ENCODE measurements at places on chromosomes 5 and 9. TPM values are rescaled to one million over a fixed set of nuclear protein-coding genes. Genes with fewer than 3 reads are reported as not detected.
A peak's percentile ranks its signal among the peaks of the same experiment; 100 is the strongest.

MLANA gene
- total RNA-seq: not detected

NACC2 gene
- 25.2 TPM for total RNA-seq

SYNPO gene
- 80.4 TPM for total RNA-seq

PCDHB10 gene
- total RNA-seq: 2.0 TPM

ERCC6L2 gene
- total RNA-seq: 36.1 TPM

DNA sequence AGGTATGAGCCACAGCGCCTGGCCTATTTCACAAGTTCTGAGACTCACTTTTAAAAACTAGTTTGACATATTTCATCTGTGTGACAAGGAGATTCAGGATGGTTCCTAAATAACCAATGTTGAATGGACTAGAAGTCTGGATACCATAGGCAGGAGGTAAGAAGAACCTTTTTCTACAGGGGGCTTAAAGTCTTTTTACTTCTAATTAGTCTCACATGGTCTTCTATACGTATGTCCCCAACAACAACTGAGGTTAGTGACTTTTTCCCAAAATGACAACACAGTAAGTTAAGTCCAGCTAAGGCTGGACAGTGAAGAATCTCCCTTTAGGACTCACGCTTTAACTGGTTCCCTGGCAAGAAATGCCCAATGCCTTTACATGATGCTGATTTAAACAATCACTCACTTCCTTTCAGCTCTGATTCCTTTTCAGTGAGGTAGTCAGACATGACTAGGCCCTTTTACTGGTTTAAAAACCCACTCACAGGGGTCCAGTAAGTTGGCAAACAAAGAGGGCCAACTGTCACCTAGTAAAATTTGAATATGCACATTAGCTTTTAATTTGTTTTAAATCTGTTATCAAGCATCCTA, 12.1 kb upstream of the HAUS6 start:
- peaks cover 34% of the 10 kb centered on the region for H3K4me1 ChIP-seq
- H3K36me3 ChIP-seq: peaks cover 5% of the 10 kb centered on the region
- no peak for DNase-seq
- no peak overlapping the region for H3K27ac ChIP-seq
- H3K27me3 ChIP-seq: no peaks in the 10 kb centered on the region

DNA sequence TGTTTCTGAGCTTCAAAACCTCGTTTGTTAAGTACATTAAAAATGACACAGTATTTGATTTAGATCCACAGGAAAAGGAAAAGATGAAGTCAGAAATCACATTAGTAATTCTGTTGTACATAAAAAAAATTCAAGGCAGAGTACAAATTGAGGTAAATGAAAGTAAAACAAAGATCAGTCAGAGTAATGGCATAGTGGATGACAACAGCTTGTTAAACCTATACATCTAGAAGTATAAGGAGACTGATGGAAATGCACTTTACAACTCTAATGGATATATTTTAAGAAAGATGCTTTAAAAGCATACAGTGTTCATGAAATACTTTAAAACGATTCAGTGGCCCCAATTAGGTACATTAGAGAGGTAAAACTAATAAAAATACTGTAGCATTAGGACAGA, 631.3 kb upstream of the SEMA6A start:
- DNase-seq: no peak
- no peaks in the 10 kb centered on the region for H3K27me3 ChIP-seq
- H3K4me1 ChIP-seq: no peaks in the 10 kb centered on the region

GRCh38 chr5:177264178-177264577, 39.3 kb downstream of the RAB24 start:
- no peaks in the 10 kb centered on the region for H3K4me1 ChIP-seq
- no peak overlapping the region for H3K27ac ChIP-seq
- H3K27me3 ChIP-seq: no peaks in the 10 kb centered on the region
- no peaks in the 10 kb centered on the region for H3K36me3 ChIP-seq

DNA sequence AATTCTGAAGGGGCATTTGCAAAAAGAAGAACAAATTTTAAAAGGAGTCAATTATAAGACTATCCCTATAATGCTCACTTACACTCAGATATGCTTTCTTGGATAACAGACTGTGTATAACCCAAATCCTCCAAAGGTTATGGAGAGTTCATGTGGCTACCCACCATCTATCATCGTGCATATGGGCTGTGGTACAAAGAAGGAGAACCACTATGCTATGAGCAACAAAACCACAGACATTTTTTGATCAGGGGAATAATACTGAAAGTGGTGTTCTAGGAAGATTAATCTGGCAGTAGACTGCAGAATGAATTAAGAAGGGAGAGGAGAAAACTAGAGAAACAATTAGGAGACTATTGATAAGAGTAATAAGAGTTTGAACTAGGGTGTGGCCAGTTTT, 16.8 kb downstream of the NR3C1 start:
- no peak overlapping the region for H3K27ac ChIP-seq
- DNase-seq: no peak
- H3K27me3 ChIP-seq: no peaks in the 10 kb centered on the region
- no peak overlapping the region for H3K4me3 ChIP-seq
- no peaks in the 10 kb centered on the region for H3K36me3 ChIP-seq

DNA sequence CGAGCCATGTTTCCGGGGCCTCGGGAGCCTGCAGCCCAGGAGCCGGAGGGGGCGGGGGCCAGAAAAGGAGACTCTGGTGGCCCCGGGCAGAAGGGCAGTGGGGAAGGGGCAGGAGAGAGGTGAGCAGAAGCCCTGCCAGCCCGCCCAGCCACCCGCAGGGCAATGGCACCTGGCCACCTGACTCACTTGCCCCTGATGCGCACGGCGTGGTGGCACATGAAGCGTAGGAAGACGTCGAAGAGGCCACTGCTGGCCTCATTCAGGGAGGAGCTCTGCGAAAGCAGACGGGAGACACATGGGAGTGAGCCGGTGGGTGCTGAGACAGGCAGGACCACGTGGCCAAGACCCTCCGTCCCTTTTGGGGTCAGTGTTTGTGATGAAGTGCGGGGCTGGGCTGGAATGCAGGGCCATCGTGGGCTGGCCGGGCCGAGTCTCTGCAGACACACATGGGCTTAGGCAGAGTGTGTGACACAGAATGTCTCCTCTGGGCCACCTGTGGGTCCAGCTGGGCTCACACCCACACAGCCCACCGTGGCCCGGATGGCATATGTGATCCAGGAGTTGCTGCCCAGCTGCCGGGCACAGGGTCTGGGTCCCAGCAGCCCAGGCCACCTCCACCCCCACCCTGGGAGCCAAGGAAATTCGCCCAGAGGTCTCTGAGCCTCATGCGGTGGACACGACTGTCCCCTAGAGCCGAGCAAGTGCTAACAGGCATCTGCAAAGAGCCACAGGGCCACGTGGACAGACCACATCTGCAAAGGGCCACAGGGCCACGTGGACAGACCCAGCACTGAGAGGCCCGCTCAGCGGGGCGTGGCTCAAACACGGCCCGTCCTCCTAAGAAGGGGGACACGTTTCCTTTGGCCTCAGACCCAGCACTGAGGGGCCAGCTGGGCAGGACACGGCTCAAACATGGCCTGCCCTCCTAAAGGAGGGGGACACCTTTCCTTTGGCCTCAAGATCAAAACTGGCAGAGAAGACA, 23.6 kb downstream of the TERT start:
- DNase-seq: no peak
- no peak overlapping the region for H3K4me3 ChIP-seq
- no peaks in the 10 kb centered on the region for H3K27me3 ChIP-seq
- H3K4me1 ChIP-seq: no peaks in the 10 kb centered on the region

DNA sequence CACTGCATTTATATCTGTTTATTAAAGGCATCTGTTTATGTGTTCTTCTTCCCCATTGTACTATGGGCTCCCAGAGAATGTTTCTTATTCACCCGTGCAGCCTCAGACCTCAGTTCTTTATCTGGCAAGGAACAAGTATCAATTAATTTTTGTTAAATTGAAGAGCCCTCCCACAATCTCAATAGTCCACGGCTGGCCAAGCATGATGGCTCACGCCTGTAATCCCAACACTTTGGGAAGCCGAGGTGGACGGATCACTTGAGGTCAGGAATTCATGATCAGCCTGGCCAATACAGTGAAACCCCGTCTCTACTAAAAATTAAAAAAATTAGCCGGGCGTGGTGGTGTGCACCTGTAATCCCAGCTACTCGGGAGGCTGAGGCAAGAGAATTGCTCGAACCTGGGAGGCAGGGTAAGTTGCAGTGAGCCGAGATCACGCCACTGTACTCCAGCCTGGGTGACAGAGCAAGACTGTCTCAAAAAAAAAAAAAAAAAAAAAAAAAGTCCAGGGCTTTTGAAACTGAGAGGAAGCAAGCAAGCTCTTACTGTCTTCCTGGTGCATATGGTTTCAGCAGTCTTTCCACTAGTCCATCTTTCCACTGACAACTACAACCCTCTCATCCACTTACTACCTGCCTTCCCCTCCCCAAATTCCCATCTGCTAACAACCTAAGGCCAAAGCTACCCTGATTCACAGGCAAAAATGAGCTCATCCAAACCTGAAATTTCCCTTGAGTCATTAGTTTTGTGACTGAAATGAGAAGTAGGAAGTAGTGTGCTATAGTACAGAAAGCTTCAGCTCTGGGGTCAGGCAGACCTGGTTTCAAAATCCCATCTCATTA, 2.3 kb upstream of the HK3 start:
- no peaks in the 10 kb centered on the region for H3K27me3 ChIP-seq

DNA sequence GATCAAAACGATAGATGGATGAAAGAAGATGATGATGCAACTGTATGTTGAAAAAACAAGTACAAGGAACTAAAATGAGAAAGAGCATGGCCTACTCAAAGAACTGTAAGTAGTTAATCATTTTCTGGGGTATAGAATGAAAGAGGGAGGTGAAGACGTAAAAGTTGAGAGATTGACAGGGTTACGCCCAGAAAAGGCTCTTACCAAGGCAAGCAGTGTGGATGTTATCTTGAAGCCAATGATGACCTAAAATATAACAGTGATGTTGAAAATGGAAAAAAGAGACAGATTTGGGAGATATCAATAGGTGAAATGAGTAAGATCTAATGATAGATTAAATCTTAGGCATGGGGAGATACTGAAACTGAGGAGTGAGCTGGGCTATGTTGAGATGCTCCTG, 80.4 kb upstream of the GNAQ start:
- H3K27me3 ChIP-seq: no peaks in the 10 kb centered on the region
- DNase-seq: no peak
- H3K4me1 ChIP-seq: no peaks in the 10 kb centered on the region
- H3K4me3 ChIP-seq: no peak overlapping the region
- no peak overlapping the region for H3K27ac ChIP-seq

GRCh38 chr5:61732369-61732768, 400.3 kb downstream of the ZSWIM6 start:
- no peaks in the 10 kb centered on the region for H3K36me3 ChIP-seq
- no peaks in the 10 kb centered on the region for H3K4me1 ChIP-seq
- H3K27me3 ChIP-seq: no peaks in the 10 kb centered on the region

GRCh38 chr5:7078101-7078500, 317.8 kb upstream of the ADCY2 start:
- H3K27me3 ChIP-seq: no peaks in the 10 kb centered on the region
- H3K4me3 ChIP-seq: no peak overlapping the region
- no peak for DNase-seq
- no peaks in the 10 kb centered on the region for H3K36me3 ChIP-seq
- H3K4me1 ChIP-seq: no peaks in the 10 kb centered on the region

DNA sequence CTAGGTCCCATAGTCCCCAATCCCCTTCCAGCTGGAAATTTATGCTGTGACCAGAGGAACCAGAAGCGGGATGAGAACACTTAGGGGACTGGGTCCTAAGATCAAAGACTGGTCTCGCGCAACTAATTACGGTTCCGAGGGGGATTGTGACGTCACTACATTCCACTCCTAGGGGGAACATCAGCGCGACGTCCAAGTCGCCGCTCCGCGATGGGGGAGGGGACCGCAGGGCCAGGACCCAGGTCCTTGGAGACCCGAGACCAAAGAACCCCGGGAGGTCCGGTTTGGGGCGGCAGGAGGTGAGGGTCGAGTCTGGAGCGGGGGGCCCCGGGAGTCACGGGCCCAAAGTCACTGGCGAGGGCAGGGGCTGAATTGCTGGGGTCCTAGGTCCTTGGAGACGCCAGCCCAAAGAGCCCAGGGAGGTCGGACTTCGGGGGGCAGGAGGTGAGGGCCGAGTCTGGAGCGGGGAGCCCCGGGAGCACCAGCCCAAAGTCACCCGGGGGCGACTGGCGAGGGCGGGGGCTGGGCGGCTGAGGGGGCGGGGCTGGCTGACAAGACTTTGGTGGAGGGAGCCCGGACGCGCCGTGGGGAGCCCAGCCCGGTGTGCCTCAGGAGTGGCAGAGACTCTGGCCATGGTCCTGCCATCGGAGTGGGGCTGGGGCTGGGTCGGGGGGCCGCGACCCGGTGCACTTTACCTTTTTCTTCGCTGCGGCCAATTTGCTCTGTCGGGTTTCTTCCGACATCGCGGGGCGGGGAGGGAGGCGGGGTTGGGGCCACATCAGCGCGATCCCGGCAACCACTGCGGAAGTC, at the start of gene GOLGA2:
Gene GOLGA2 (minus strand): TSS at position 810 of the 810 bp plus-strand sequence. CDS start 31 bp downstream, at position 779.
- peaks cover 40% of the 10 kb centered on the region for H3K4me1 ChIP-seq
- H3K4me3 ChIP-seq: peak within 1 kb of the TSS; percentile 96
- H3K36me3 ChIP-seq: no peaks in the 10 kb centered on the region
- DNase-seq: peak; percentile 44
- H3K27ac ChIP-seq: peak within 1 kb of the TSS; percentile 86

- H3K27me3 ChIP-seq: no peaks in the 10 kb centered on the region
- H3K36me3 ChIP-seq: no peaks in the 10 kb centered on the region
- peaks cover 15% of the 10 kb centered on the region for H3K4me1 ChIP-seq
Observed at GRCh38 chr9:109020581-109021511, 7.5 kb upstream of the CTNNAL1 start.

- H3K27me3 ChIP-seq: peaks cover 87% of the 10 kb centered on the region
- H3K4me3 ChIP-seq: no peak overlapping the region
- DNase-seq: peak; percentile 27
- no peaks in the 10 kb centered on the region for H3K36me3 ChIP-seq
- no peak overlapping the region for H3K27ac ChIP-seq
- H3K4me1 ChIP-seq: peaks cover 4% of the 10 kb centered on the region
Observed at GRCh38 chr5:1445689-1446601, 705 bp upstream of the SLC6A3 start.

- H3K4me3 ChIP-seq: no peak overlapping the region
- no peak for DNase-seq
- no peaks in the 10 kb centered on the region for H3K27me3 ChIP-seq
- H3K27ac ChIP-seq: no peak overlapping the region
Observed at GRCh38 chr5:179405054-179405416, 59.8 kb upstream of the ADAMTS2 start.
